ENCODE measurements at places on chromosomes 16 and 17.

DNA sequence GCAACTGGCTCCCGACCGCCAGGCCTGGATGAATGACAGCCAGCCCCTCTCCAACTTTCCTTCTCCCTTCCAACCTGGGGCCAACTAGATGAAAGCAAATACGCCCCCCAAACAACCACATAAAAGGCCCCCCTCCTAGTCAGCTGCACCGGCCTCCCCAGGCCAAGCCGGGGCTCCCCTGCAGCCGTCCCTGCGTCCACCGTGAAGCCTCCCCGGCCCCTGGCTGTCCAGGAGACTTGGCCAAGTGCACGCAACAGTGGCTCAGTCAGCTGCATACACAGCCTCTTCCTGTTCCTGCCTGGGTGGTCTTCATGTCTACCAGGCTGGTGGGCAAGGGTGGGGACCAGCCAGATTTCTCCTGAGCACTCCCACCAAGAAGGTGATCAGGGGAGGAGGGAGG lies 16.0 kb downstream of the DNAH17 start:
- no peak for DNase-seq

DNA sequence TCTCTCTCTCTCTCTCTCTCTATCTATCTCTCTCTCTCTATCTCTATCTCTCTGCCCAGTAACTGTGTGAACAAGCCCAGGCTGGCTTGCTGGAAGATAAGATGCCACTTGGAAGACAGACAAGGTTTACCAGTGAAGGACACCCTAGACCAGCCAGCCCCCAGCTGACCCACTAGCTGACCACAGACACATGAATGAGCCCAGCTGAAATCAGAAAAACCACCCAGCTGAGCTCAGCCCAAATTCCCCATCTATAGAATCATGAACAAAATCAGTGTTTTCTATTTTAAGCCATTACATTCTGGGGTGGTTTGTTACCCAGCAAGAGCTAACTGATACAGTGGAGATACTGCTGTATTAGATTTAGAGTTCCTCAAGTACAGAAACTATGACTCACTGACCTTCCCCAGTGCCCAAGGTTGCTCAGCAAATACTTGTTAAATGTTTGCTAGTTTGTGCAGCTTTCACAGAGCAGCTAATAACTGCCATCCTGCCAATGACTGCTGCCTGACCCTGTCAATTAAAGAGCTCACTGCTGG lies 18.0 kb downstream of the EMP2 start:
- DNase-seq = no peak

DNA sequence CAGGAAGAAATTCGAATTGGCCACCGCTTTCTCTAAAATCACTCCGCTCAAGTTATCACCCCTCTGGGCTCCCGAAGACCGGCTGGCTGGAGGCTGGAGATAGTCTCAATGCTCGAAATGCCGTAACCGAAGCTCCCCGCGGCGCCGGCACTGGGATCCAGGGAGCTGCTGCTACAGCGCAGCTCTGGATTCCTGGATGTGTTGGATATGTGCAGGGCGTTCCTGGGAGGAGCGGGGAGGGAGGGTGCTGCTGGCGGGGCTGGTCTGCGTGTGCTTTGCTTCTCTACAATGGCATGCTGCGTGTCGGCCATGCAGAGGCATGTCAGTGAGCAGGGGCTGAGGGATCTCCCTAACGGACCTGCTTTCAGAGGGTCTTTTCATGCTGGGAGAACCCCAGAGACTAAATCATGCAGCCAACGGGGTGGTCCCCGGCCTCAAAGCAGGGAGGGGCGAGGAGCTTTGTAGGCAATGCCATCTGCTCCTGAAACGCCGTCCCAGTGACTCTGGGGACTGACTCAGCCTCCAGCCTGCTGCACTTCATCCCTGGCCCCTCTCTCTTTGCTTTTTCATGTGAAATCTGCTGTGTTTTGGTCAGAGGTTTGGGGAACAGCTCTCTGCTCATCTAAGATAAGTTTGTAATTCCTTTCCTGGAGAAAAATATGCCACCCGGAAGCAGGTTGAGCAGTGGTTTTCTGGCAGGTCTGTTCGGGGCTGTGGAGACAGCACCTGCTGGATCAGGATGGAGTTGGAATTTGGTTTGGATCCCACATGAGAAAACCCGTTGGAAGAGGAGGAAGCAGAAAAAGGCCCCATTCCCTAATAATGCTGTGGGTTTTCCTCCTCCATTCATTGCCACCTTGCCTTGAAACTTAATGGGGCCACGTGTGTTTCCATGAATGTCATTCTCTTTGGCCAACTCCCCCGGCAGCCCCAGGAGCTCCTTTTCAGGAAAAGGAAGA lies 311.4 kb downstream of the SEC14L1 start:
- DNase-seq = peak; percentile 41

DNA sequence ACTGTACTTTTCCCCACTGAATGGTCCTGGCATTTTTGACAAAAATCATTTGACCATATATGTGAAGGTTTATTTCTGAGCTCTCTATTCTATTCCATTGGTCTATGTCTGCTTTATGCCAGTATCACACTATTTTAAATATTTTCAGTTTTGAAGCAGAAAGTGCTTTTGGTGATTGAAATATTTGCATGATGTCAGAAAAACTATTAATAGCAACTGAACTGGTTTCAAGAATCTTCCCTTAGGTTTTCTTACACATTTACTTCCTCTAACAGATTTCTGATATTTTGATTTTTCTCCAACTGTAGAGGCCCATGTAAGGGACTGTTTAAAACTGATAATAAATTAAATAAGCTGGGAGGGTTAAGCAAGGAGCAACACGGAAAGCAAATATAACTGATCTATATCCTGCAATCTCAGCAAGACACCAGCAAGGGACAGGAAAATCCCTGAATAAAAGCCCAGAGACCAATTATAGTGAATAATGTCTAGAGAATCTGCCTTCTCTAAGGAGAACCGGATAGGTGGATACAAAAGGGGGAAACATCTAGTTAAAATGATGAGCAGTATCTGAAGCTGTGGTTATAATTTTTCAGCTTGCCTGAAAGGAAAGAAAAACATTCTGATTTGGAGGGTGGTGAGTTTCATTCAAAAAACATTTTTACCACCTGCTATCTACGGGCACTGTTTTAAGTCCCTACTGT lies 80.9 kb upstream of the STAC2 start:
- DNase-seq = no peak

DNA sequence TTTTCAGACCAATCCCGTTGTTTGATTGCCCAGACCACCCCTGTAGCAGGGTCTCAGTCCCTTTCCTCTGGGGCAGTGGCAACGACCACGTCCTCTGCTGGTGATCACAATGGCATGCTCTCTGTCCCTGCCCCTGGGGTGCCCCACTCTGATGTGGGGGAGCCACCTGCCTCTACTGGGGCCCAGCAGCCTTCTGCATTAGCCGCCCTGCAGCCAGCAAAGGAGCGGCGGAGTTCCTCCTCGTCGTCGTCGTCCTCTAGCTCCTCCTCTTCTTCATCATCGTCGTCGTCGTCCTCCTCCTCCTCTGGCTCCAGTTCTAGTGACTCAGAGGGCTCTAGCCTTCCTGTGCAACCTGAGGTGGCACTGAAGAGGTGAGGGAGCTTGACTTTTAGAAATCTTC lies 9.2 kb downstream of the ELOB start:
- DNase-seq = no peak

DNA sequence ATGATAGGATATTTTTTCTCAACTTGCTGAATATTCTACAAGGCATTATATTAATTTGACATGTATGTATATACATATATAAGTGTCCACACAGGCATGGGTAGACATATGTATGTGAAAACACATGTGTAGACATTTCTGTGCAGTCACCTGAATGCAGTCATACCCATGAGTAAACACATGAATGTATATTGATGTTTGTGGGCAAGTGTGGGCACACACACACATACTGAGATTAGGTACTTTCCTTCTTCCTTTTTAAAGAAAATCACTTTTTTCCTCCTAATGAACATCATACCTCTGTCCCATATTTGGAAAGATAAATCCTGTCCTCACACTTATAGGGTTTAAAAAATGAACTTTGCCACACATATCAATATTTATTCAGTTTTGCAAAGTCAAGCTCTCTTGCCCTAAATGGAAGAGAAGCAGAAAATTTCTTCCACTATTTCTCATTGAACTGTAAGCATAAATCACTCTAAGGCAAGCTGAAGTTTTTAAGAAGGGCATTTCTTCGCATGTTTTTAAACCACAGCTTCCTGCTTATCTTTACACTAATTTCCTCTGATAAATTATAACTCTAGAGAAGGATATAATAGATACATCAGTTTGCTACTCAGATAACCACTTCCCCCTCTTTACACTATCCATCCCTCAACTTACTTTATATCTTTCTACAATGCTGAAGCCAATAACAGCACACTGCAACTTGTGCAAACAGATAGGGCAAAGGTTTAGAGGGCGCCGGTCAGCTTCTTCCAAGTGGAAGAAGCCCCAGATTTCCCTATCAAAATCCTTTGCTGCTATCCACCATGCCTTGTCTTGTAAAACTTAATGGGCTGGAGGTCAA lies 49.6 kb upstream of the LRRC37A3 start:
- no peak for DNase-seq

- DNase-seq = peak; percentile 20
Measured at GRCh38 chr17:66633317-66633965, 201.5 kb upstream of the CACNG5 start.

- peak; percentile 65 for DNase-seq
Measured at GRCh38 chr16:3938843-3939624, 58.5 kb upstream of the CREBBP start.

GRCh38 chr17:58276423-58276822 lies 4.3 kb downstream of the MPO start:
- no peak for DNase-seq

GRCh38 chr17:80546267-80546666 lies 1.6 kb downstream of the RPTOR start:
- DNase-seq = no peak

GRCh38 chr17:18961634-18962493 lies 9.9 kb downstream of the SLC5A10 start:
- DNase-seq = no peak

GRCh38 chr17:56186222-56186786 lies 33.0 kb downstream of the ANKFN1 start:
- no peak for DNase-seq

GRCh38 chr17:57975044-57975443 lies 13.0 kb downstream of the VEZF1 start:
- no peak for DNase-seq

- DNase-seq = no peak
Measured at GRCh38 chr17:75596320-75597087, 8.9 kb downstream of the MYO15B start.

DNA sequence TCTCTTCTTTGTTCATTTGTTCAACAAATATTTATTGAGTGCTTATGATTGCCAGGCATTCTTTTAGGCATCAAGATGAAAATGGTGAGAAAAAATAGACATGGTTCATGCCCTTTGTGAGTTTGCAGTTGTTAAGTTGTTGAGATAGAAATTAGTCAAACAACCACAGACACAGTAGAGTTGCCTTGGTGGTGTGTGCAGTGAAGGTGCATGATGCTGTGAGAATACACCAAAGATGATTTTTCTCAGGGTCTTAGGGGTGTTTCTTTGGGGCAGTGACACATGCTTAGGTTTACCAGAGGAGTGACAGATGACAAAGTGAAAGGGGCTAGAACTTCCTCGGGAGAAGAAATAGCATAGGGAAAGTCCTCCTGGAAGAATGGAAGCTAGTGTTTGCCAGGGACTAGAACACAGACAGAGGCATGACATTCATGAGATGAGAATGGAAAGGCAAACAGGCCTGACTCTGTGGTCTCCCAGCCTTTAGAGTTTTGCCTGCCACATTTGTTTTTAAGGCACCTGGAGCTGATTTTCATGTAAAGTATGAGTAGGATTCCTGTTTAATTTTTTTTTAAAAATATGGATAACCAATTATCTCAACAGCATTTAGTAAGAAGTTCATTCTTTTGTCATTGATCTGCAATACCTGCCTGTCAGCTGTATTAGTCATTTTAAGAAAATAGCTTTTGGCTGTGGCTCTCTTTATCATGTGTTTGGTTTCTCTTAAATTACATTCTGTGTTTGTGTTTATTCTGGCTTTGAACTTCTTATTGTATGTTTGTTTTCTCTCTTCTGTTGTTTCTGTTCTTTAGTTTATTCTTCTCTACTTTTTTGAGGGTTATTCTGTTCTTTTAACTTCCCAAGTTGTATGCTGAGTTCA lies 36.6 kb downstream of the CYLD start:
- DNase-seq = no peak

- no peak for DNase-seq
Measured at GRCh38 chr16:8937803-8938202, 25.9 kb downstream of the USP7 start.

- DNase-seq = no peak
Measured at GRCh38 chr17:45948881-45949624, 50.0 kb upstream of the STH start.

GRCh38 chr17:13030459-13031300 lies 12.9 kb upstream of the ELAC2 start:
- peak; percentile 28 for DNase-seq

Measured in CD8-positive, alpha-beta memory T cell (primary cell).